Non-pigmented ciliary epithelial cell (primary cell): ENCODE measurements at places on chromosomes 2 and 18.

DNA sequence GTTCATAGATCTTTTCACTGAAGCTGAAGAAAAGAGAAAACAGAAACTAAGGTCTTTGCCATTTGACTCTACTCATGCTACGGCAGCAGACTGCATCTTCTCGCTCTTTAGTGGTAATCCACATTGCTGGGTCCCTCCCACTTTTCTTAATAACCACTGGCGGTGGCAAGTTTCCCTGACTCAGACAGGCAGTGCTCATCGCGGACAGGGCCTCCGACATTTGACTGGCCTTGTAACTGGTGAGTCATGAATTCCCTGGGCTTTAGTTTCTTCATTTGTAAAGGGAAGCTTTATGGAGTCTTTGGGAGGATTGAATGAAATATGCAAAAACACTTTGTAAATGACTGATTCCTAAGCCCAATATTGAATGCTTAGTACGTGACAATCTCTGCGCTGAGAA is 238.2 kb upstream of the RBBP8 start:
- peak; percentile 93 for DNase-seq

DNA sequence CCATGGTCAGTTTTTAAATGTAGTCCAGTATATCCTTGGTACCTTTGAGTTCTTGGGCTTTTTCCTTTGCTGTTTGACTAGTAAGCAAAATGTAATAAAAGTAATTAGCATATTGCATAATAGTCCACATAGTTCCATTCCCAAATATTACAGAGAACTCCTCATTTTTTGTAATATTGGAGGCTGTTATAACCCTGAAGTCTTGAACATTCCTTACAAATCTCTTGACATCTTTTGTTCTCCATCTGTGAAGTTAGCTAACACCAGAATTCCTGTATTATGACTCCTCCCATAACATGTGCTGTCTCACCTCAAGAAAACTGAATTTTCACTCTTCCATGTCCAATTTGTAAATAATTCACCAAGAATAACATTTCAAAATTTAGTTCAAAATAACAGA is 17.1 kb downstream of the CREB1 start:
- DNase-seq: no peak

GRCh38 chr2:236959876-236960275 is 125.8 kb upstream of the COPS8 start:
- no peak for DNase-seq

- DNase-seq: no peak
Measured at GRCh38 chr2:165008730-165009315, 53.5 kb upstream of the SLC38A11 start.

GRCh38 chr2:23475473-23475872 is 90.5 kb downstream of the KLHL29 start:
- DNase-seq: no peak

GRCh38 chr2:64685430-64685829 is 31.7 kb upstream of the SERTAD2 start:
- no peak for DNase-seq

DNA sequence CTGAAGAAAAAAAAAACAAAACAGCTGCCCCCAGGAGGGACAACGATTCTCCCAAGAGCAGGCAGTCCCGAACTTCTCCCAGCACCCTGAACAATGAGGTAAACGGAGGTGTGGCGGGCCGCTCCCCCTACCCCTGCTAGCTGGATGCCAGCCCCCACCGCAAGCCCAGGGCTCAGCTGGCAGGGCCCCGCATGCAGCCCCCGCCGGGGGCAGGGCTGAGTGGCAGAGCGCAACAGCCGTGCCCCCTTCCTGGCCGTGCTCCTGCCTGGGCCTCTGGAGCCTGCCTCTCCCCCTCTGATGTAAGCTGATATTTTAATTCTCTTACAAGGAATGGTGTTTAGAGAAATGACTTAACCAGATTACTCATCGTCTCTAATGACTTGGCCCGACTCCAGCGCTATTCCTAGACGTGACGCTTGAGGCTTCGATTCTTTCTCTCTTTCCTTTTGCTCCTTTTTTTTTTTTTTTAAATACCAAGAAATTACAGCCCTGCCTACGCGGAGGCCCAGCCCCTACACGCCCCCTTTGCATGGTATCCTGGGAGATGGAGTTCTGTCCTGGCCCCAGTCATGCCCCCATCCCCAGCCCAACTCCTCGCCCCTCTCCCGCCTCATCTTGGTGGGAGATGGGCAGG is 4.6 kb upstream of the ARID5A start:
- DNase-seq: peak; percentile 98

DNA sequence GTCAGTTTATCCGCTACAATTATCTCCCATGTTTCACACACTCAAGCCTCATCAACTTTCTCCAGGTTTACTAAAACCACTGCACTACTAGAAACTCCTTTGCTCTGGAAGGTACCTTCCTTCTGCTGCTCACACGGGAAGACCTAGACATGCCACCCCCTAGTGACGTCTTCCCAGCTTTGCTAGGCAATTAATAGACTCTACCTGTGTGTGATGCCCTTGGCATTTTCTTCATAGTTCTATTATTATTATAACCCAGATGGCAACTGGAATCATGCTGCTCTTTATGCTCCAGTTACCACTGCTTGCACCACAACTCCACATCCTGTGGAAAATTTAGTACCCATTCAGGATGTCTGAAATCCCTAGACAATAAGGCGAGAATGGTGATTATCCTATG is 42.4 kb downstream of the CACNB4 start:
- DNase-seq: no peak

- peak; percentile 11 for DNase-seq
Measured at GRCh38 chr2:41782306-41783158, 265.3 kb upstream of the PKDCC start.

GRCh38 chr2:151021747-151022452 is 239.8 kb downstream of the RBM43 start:
- no peak for DNase-seq

GRCh38 chr2:188979187-188980114 is 5.3 kb downstream of the COL3A1 start:
- no peak for DNase-seq

DNA sequence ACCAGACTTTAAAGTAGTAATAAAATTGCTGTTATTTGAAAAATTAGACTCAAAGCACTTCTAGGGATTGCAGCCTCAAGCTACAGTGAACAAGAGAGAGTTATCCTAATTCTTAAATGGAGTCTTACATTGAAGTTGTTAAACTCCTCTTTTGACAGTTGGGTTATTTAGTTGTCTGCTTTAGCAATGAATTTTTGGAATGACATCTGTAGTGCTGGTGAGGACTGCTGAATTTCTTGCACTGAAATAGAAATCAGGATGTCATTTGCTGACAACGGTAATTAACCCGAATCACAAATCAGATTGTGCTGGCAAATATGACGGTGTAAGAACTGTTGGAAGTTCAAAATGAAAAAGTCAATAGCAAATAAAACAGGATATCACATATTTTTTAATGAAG is 78.0 kb upstream of the LYPD6B start:
- no peak for DNase-seq

DNA sequence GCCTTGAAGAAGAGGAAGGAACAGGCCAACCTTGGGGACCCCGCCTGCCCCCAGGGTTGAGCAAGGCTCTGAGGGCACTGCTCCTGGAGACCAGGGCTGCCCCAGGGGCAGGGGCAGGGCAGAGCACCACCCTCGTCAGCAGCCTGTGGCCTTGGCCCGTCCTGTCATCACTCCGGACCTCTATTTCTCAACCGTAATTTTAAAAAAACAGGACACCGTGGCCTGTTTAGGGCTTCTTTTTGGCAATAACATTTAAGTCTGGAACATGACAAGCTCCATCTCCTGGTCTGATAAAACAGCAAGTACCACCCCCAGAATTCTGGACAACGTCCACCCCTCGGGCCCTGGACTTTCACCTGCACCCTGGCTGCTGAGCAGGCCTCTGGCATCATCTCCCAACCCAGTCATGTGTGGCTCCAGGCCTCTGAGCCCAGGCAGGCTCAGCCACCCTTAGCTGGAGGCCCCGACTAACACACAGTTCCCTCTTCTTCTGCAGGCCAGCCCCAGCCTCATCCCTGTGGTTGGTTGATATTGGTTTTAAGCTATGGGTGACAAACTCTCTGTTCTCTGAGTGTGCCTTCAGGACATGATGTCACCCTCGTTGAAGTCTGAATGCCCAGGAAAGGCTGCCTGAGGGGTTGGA is 22.6 kb upstream of the ID2 start:
- no peak for DNase-seq

- no peak for DNase-seq
Measured at GRCh38 chr2:29562896-29563295, 358.5 kb downstream of the ALK start.

DNA sequence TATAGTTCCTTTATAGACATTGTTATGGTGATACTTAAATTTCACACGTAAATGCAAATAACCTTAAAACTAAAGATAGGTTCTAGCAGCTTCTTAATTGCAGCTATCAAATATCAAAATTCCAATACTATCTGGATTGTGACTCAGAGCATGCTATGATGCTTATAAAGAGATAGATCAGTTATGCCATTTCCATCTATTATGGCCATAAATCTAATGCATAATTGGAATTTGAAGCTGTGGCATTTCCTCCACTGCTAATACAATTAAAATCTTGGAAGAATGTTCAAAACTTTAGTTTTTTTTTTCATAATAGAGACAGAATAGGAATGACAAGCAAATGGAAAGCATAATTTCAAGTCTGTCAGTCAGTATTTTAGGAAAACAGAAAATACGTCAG is 220.8 kb upstream of the GALNT5 start:
- no peak for DNase-seq

- DNase-seq: peak; percentile 95
Measured at GRCh38 chr2:49248506-49248905, 94.2 kb upstream of the FSHR start.

GRCh38 chr2:143140864-143141661 is 11.8 kb downstream of the ARHGAP15 start:
- DNase-seq: no peak

DNA sequence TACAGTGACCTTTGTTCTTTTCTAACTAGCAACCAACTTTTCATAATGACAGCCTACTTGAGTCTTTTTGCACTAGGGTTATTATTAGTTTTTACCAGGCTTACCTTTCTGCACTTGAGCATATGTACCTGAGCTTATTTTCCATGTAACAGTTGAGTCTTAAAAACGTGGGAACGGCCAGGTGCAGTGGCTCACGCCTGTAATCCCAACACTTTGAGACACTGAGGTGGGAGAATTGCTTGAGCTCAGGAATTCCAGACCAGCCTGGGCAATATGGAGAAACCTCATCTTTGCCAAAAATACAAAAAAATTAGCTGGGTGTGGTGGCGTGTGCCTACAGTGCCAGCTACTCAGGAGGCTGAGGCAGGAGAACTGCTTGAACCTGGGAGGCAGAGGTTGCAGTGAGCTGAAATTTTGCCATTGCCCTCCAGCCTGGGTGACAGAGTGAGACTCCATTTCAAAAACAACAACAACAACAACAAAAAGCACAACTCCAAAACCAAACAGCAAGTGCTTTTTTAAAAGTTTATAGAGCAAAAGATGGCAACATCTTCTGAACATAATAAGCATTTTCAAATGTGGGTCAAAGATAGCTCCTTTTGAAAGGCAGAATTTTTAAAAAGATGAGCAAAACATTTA is 57.1 kb upstream of the CD28 start:
- DNase-seq: no peak

GRCh38 chr18:79902075-79902474 is 49.4 kb downstream of the SLC66A2 start:
- no peak for DNase-seq

- DNase-seq: no peak
Measured at GRCh38 chr2:231177156-231178025, 21.0 kb upstream of the ARMC9 start.

DNA sequence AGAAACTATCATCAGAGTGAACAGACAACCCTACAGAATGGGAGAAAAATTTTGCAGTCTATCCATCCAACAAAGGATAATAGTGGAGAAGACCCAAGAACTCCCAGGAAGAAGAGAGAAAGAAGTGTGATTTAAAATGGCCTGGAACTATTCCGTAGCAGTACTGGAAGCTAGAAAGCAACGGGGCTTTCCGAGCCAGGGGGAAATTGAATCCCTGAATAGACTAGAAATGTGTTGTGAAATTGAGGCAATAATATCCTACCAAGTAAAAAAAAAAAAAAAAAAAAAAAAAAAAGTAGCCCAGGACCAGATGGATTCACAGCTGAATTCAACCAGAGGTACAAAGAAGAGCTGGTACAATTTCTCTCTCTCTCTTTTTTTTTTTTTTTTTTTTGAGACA is 69.3 kb downstream of the FARP2 start:
- DNase-seq: no peak

GRCh38 chr2:188452084-188452483 is 160.4 kb downstream of the GULP1 start:
- DNase-seq: no peak

- no peak for DNase-seq
Measured at GRCh38 chr2:209613649-209614305, 157.9 kb upstream of the UNC80 start.

DNA sequence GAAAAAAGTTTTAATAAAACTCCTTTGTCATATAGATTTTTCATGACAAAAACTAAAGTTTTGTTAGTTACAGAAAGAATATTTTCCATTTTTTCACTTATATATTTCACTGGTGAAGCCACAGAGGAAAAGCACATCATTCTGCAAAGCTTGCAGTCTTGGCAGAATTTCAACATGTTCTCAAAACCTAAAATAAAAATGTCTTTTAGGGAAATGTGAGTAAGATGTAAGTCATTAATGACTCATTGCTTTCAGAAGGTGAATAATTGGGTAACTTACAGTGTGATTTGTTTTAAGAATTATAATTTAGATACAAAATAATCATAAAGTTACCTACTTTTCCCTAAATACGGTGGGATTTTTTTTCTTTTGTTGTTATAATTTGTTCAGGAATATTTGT is 43.4 kb upstream of the TNFRSF11A start:
- peak; percentile 68 for DNase-seq

- DNase-seq: no peak
Measured at GRCh38 chr2:46167924-46168323, 129.3 kb upstream of the EPAS1 start.

GRCh38 chr18:13500227-13500865 is 226.0 kb downstream of the FAM210A start:
- peak; percentile 42 for DNase-seq

DNA sequence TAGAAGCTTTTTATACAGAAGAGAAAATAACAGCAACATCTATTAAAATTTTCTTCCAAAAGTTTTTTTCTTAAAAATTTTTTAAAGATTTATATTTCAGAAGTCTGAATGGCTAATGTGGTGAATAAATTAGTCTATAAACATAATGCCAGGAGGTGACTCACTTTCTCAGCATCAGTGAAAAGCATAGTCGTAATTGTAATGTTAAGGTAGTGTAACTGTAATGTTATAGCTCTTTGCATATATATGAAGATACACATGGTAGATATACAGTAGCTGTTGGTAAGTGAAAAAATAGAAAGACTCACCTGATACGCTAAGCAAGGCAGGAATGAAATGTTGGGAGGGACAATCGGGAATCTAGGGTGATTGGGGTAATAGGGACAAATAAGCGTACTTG is 5.5 kb downstream of the TIMM21 start:
- DNase-seq: no peak

DNA sequence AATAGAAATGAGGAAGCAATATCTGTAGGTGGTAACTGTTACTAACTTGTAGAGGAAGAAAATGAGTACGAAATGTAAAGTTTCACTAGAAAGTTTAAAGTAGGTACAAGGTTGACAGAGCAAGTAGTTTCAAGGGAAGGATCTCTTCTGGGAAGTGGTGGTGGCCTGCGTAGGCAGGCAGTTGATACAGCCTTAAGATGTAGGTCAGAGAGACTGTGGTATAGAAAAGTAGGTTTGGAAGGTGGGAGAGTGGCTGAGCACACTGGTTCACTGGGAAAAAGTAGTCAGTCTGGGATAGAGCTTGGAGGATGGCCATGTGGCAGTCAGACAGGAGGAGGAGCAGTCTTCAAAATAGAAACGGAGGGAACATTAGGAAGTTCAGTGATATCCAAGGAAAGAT is 23.5 kb downstream of the KDM3A start:
- DNase-seq: no peak

- DNase-seq: no peak
Measured at GRCh38 chr2:225083276-225083675, 41.0 kb upstream of the DOCK10 start.
